Activated T-helper 9 cell treated with anti-CD3 and anti-CD28 coated beads, Interleukin-2, amount 50 U/mL, for 16 hours (primary cell): ENCODE measurements at places on chromosomes 2 and 18.

GRCh38 chr2:144712550-144712940, 192.6 kb upstream of the ZEB2 start:
- no peak for DNase-seq

DNA sequence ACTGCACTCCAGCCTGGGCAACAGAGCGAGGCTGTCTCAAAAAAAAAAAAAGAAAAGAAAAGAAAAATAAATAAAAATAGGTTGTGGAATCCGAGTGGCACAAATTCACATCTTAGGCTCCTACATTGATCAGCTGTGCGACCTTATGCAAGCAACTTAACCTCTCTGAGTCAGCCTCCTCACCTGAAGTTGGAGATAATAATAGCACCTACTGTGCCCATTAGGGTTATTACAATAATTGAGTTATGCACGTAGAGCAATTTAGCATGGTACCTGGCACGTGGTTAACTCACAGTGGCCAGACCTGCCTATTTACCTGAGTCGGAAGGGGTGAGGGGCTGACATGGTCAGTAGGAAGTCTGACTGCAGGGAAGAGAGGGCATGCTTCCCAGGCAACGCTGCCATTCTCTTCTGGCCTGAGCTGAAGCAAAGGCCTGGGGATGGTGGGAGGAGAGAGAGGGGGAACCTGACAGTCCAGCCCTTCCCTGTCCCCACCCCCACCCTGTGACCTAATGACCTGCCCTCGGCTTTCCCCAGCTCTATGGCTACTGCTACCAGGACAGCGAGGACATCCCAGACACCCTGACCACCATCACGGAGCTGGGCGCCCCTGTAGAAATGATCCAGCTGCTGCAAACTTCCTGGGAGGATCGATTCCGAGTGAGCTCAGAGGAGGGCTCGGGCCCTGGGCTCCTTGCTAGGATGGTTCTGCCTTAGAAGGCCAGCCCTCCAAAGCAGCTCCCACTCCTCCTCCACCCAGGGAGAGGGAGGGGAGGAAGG, 5.1 kb downstream of the PKDCC start:
- DNase-seq = no peak

- no peak for DNase-seq
These were observed 266.2 kb downstream of the FIGN start for GRCh38 chr2:163469561-163469962.

- no peak for DNase-seq
These were observed 17.3 kb upstream of the ESPNL start for GRCh38 chr2:238082827-238083226.

GRCh38 chr2:129580001-129580400, 399.5 kb upstream of the RAB6C start:
- no peak for DNase-seq

GRCh38 chr2:204225671-204226073, 289.1 kb downstream of the ICOS start:
- no peak for DNase-seq

DNA sequence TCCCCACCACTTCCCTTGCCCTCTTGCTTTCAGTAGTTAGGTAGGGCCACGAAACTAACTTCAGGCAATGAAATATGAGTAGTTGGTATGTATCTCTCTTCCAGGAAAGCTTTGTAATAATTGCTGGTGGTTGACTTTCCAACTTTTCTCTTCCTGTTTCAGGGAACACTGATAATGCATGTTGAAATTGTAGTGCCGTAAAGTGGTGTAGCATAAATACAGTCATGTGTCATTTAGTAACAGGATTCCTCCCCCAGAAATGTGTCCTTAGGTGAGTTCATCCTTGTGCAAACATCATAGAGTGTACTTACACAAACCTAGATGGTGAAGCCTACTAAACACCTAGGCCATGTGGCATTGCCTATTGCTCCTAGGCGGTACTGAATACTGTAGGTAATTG, 429.2 kb downstream of the PID1 start:
- DNase-seq = no peak

DNA sequence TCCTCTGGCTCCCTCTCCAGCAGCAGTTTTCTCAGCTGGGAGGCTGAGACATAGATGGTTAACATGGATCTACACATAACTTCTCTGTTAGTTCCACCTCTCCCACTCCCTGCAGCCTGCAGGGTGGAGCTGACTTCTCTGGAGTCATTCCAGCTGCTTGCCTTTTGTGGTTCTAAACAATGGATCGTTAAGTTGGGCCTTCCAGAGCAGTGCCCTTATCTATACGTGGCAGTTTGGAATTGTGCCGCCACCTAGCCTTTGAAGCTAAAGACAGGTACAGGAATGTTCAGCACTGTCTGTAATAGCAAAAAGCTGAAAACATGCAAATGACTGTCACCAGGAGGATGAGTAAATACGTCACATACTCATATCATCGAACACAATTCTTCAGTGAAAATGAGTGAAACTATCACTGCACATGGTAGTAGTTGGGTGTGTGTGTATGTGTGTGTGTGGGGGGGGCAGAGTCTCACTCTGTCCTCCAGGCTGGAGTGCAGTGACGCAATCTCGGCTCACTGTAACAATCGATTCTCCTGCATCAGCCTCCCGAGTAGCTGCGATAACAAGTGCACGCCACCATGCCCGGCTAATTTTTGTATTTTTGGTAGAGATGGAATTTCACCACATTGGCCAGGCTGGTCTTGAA, 50.3 kb downstream of the SH2D6 start:
- DNase-seq = no peak

DNA sequence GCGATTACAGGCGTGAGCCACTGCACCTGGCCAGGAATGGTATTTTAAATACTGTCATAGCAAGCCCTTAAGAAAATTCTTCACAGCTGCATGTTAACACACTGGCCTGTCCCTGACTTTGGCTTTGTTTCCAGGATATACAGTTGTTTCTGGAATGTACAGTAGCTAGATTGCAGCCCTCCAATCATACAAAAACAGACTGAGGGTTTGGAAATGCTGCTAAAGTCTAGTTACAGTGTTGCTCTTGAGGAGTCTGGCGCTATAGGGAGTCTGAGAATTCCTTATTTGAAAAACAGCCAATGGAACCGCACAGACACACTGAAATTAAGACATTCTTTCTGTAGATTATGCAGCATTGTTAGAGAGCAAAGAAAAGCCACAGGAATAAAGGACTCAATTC, 37.7 kb downstream of the STON1 start:
- no peak for DNase-seq

- no peak for DNase-seq
These were observed 87.7 kb downstream of the PRKRA start for GRCh38 chr2:178363252-178363651.

DNA sequence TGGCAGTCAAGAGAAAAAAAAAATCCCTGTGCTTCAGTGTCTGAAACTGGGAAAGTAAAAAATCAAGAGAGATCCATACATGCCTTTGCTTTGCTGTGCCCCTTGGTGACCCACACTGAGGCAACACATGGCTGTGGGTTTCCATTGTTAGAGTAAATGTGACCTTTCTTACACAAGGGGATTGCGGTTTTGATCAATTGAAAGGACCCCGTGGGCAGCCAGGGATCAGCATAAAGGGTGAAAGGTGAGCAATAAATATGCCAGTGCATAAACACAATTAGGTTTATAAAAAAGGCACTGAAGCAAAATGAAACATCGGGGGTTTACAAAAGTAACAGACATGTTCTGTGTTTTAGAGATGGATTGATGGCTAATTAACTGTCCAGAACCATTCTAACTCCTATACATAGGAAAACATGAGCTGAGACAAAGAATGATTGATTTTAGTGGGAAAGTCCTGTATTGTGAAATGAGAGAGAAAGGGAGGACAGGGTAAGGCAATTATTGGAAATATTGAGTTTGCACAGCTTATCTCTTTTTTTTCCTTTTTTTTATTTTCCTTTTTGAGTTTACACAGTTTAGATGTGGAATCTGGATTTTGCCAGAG, 40.7 kb upstream of the BBS5 start:
- DNase-seq = no peak

GRCh38 chr2:112183327-112184025, 45.3 kb downstream of the FBLN7 start:
- no peak for DNase-seq
